Stimulated activated CD8-positive, alpha-beta memory T cell treated with anti-CD3 and anti-CD28 coated beads, Interleukin-4, amount 100 ng/mL, for 4 hours (primary cell): ENCODE measurements at places on chromosomes 1 and 21.
A peak's percentile ranks its signal among the peaks of the same experiment; 100 is the strongest.

- no peak for DNase-seq
Observed at GRCh38 chr1:147892731-147893214, 9.8 kb upstream of the GJA8 start.

DNA sequence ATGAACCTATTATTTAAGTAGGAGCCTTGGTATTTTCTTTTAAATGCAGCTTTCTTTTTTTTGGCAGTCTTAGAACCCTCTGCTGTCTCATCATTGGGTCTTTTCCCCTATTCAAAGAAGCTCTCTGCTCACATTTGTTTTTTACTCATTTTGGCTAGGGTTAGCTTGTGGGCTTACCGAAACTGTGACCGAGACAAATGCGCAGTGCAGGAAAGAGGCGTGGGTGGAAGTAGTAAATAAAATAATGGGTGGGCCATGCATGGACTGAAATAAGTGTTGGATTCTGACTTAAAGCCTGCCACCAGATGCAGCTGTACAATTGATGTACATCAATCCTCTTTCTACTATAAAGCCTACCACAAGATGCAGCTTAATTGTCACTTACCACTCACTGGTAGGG, 14.7 kb downstream of the XPR1 start:
- DNase-seq = no peak

GRCh38 chr1:42851960-42852607, 5.7 kb downstream of the ZNF691 start:
- no peak for DNase-seq

- DNase-seq = no peak
Observed at GRCh38 chr1:191993549-191993948, 164.7 kb upstream of the RGS18 start.

- peak; percentile 66 for DNase-seq
Observed at GRCh38 chr1:206106328-206107167, 10.6 kb downstream of the AVPR1B start.

GRCh38 chr1:173669491-173669941, at the start of gene ANKRD45:
Gene ANKRD45, minus strand, starts transcription at chr1:173669851. Its CDS starts 10,433 bp downstream, at chr1:173659418.
- no peak for DNase-seq

DNA sequence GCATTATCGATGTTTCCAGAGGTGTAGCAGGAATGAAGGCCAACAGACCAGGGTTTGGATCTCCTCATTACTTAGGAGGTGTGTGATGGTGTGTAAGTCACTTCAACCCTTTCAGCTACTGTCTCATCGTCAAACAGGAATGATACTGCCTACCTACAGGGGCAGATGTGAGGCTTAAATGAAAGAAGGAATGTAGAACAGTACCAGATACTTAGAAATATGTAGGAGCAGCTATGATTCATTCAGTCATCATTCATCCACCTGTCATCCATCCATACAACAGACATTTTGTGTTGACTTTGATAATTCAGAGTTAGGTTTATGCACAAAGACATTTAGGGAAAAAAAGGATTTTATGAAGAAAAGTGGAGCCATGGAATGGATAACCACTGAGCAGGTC, 486.9 kb upstream of the DAB1 start:
- DNase-seq = no peak

GRCh38 chr1:27042670-27043069, 30.0 kb upstream of the TENT5B start:
- DNase-seq = no peak

GRCh38 chr1:3928586-3928985, 28.5 kb upstream of the C1orf174 start:
- no peak for DNase-seq
